Ovary (tissue), 10 donors: ENCODE measurements at places on chromosomes 13 and 19. TPM values are rescaled to one million over a fixed set of nuclear protein-coding genes. Genes with fewer than 3 reads are reported as not detected.

ATP1A3 gene
- polyA plus RNA-seq, result 0.02 TPM

CCDC106 gene
- polyA plus RNA-seq, result 13.5 TPM

CGB3 gene
- not detected for polyA plus RNA-seq

NPAS1 gene
- polyA plus RNA-seq, result 0.31 TPM

LYPD3 gene
- polyA plus RNA-seq, result 4.0 TPM

ZNF83 gene
- 66.8 TPM for polyA plus RNA-seq

CYP4F12 gene
- polyA plus RNA-seq, result 8.9 TPM

NLRP7 gene
- polyA plus RNA-seq, result 0.10 TPM

FLT3LG gene
- polyA plus RNA-seq, result 15.3 TPM
